Pancreas (tissue), 10 donors: ENCODE measurements at places on chromosomes 5 and 9.

DNA sequence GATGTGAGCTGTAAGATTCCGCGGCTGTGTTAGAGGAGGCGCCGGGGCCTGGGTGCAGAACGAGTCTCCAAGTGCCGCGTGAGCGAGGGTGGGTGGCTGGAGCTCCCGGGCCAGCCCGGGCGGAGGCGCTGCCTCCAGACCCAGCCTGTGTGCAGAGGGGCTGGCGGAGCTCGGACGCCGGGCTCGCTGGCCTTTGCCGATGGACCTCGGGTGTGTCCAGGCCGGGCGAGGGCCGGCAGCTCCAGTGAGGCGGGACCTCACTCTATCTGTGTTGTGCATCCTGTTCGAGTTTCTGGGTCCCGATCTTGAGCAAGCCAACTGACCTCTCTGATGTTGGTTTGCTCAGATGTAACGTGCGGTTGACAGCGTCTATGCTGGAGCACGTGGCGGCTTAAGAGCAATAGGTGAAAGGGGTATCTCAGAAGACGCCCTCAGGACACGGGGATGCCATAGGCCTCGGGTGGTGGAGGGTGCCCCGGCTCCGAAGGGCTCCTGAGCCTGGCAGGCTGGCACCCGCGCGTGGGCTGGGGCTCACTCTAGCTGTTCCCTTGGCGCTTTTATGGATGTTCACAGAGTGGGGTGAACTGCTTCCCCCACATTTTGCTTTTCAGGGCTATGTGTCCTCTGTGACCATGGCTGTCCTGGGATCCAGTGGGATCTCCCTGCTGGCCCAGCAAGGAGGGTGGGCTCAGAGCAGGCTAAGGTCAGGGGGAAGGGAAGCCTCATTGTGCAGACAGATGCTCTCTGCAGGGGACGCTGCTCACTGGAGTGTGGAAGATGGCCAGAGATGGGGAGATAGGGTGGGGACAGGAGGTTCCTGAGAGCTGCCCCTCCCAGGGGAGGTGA, 69.8 kb downstream of the MRPL36 start:
- no peak overlapping the region for H3K4me3 ChIP-seq
- peak; percentile 60 for DNase-seq
- no peaks in the 10 kb centered on the region for H3K27me3 ChIP-seq
- no peaks in the 10 kb centered on the region for H3K36me3 ChIP-seq
- no peaks in the 10 kb centered on the region for H3K4me1 ChIP-seq

GRCh38 chr9:99497641-99498040, 275.6 kb downstream of the SEC61B start:
- H3K4me3 ChIP-seq, result no peak overlapping the region
- H3K36me3 ChIP-seq, result no peaks in the 10 kb centered on the region
- no peaks in the 10 kb centered on the region for H3K4me1 ChIP-seq
- no peaks in the 10 kb centered on the region for H3K27me3 ChIP-seq

- H3K4me3 ChIP-seq, result no peak overlapping the region
- peaks cover 13% of the 10 kb centered on the region for H3K4me1 ChIP-seq
- H3K27me3 ChIP-seq, result no peaks in the 10 kb centered on the region
- DNase-seq, result peak; percentile 91
- peaks cover 1% of the 10 kb centered on the region for H3K36me3 ChIP-seq
Observed at GRCh38 chr9:127452691-127453090, 1.4 kb downstream of the LRSAM1 start.

DNA sequence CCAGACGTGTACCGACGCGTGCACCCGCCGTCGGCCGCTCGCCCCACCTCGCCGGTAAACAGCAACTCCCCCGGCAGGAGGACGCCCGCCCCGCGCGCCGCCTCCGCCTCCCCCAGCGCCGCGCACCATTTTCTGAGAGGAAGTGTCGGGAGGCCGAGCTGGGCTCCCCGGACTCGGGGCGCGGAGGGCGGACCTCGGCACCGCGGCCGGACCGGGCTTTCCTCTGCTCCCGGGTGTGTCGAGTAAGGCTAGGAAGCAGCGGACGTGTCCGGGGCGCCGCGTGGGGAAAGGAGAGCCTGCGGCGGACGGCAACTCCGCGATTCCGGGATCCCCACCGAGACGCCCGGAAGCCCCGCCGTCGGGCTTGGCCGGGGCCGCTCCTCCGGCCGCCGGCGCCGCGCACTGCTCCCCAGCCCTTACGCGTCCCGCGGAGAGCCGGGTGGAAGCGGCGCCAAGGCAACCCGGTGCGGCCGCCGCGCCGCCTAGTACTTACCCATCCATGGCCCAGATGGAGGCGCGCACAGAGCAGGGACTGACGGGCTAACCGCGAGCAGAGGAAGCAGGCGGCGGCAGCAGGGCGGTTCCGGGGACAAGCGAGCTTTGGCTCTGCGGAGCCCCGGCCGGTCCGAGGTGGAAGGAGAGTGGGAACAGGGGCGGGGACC, at the start of gene PTBP3:
TSS of gene PTBP3 (minus strand) at position 643 of the 662 bp plus-strand sequence. CDS start 35,754 bp downstream, outside the sequence.
- peak within 1 kb of the TSS; percentile 93 for H3K4me3 ChIP-seq
- no peaks in the 10 kb centered on the region for H3K27me3 ChIP-seq
- H3K36me3 ChIP-seq, result no peaks in the 10 kb centered on the region
- peak within 1 kb of the TSS; percentile 99 for H3K27ac ChIP-seq
- peaks cover 13% of the 10 kb centered on the region for H3K4me1 ChIP-seq
- DNase-seq, result peak; percentile 90

DNA sequence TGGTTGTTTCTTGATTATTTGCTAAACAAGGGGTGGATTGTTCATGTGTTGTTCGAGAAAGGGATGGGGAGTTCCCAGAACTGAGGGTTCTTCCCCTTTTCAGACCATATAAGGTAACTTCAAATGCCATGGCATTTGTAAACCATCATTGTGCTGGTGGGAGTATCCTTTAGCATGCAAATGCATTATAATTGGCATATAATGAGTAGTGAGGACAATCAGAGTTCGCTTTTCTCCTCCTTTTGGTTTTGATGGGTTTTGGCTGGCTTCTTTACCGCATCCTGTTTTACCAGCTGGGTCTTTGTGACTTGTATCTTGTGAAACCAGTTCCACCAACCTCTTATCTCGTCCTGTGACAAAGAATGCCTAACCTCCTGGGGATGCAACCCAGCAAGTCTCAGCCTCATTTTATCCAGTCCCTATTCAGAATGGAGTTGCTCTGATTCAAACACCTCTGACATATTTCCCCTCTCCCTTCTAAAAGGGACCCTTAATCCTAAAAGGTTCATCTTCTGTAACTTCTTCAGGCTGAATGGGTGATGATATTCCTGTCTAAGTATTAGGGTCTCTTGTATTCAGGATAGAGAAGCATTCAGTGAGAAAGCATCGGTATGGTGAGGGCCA, 8.7 kb upstream of the FBN2 start:
- no peak for DNase-seq
- H3K4me3 ChIP-seq, result no peak overlapping the region
- H3K4me1 ChIP-seq, result no peaks in the 10 kb centered on the region
- no peak overlapping the region for H3K27ac ChIP-seq
- no peaks in the 10 kb centered on the region for H3K27me3 ChIP-seq
- H3K36me3 ChIP-seq, result no peaks in the 10 kb centered on the region
